ENCODE measurements at places on chromosomes 16 and 17. TPM values are rescaled to one million over a fixed set of nuclear protein-coding genes. Genes with fewer than 3 reads are reported as not detected.

Gene CCT6B
- total RNA-seq, result 0.78 TPM

Gene PTX4
- 0.31 TPM for total RNA-seq

Gene OR1E1
- total RNA-seq, result not detected

Gene ZNF594
- total RNA-seq, result 5.0 TPM

Gene AANAT
- total RNA-seq, result not detected

Gene CDR2L
- total RNA-seq, result 34.9 TPM

Gene DPEP2
- total RNA-seq, result 0.18 TPM

Gene DUSP14
- 36.4 TPM for total RNA-seq

Gene PRR11
- 86.3 TPM for total RNA-seq

Gene CDRT15L2
- total RNA-seq, result not detected

Gene ZNF778
- total RNA-seq, result 10.9 TPM

Gene FBXL16
- total RNA-seq, result 0.22 TPM

Gene EPOP
- total RNA-seq, result 2.9 TPM

Gene TP53TG3B
- not detected for total RNA-seq

Gene TBC1D3D
- total RNA-seq, result 2.7 TPM

Gene GPR179
- total RNA-seq, result not detected

Gene MYH13
- total RNA-seq, result not detected

Gene TMEM235
- not detected for total RNA-seq

Gene TMEM238L
- total RNA-seq, result not detected

Gene TMC8
- total RNA-seq, result 1.3 TPM

Gene IGSF6
- not detected for total RNA-seq

Gene FAM171A2
- 12.0 TPM for total RNA-seq

Gene HAS3
- total RNA-seq, result 1.8 TPM

Gene GDPD3
- 18.6 TPM for total RNA-seq

Gene HIRIP3
- 8.6 TPM for total RNA-seq

Gene CD300LB
- not detected for total RNA-seq

Gene NPTX1
- not detected for total RNA-seq

Gene SLC47A1
- total RNA-seq, result 0.90 TPM

Gene CHST5
- not detected for total RNA-seq

Gene AIPL1
- not detected for total RNA-seq

Gene TEKT5
- not detected for total RNA-seq

Gene TEPSIN
- 35.6 TPM for total RNA-seq

Gene MYH3
- total RNA-seq, result 0.78 TPM

Gene PIMREG
- total RNA-seq, result 37.7 TPM

Gene GUCY2D
- not detected for total RNA-seq

Gene CSHL1
- total RNA-seq, result not detected

Gene DEXI
- total RNA-seq, result 29.1 TPM

Gene ACSM2A
- not detected for total RNA-seq

Gene DYNLRB2
- not detected for total RNA-seq

Gene LYZL6
- not detected for total RNA-seq

Gene TADA2A
- 22.4 TPM for total RNA-seq

Gene GINS2
- 24.1 TPM for total RNA-seq

Gene ATP1B2
- total RNA-seq, result not detected

Gene ASB16
- total RNA-seq, result not detected

Gene NPIPB9
- 1.7 TPM for total RNA-seq

Gene NTN1
- 0.18 TPM for total RNA-seq
